Activated CD4-positive, alpha-beta T cell treated with anti-CD3 and anti-CD28 coated beads, Interleukin-2, amount 10 ng/mL, durations not matched to agents 7 days and 5 days (primary cell): ENCODE measurements at places on chromosomes 3 and 15. TPM values are rescaled to one million over a fixed set of nuclear protein-coding genes. Genes with fewer than 3 reads are reported as not detected.

- H3K27ac ChIP-seq, result no peak overlapping the region
- no peak overlapping the region for H3K4me3 ChIP-seq
- H3K4me1 ChIP-seq, result no peaks in the 10 kb centered on the region
- no peak for DNase-seq
- no peaks in the 10 kb centered on the region for H3K36me3 ChIP-seq
- no peaks in the 10 kb centered on the region for H3K27me3 ChIP-seq
These were observed 281.2 kb upstream of the DPH6 start for GRCh38 chr15:35827141-35827540.

DNA sequence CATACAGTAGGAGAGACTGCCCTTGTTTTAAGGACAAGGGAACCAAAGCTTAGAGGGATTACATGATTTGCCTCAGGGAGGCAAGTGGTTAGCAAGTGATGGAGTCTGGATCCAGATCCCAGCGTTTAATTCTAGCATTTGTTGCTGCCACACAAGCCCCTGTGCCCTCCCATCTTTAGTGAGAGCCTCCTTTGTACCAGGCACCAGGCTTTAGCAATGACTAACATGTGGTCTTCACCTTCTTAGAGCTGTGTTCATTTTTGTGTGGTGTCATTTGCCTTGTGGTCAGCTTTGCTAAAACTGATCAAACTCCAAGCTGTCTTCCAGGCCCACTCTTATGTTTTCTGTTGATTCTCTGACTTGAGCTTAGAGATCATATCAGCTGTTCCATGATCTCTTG lies 290.5 kb downstream of the RPLP1 start:
- no peak for DNase-seq
- peaks cover 2% of the 10 kb centered on the region for H3K36me3 ChIP-seq
- peaks cover 34% of the 10 kb centered on the region for H3K4me1 ChIP-seq
- H3K4me3 ChIP-seq, result no peak overlapping the region
- H3K27ac ChIP-seq, result no peak overlapping the region
- peaks cover 9% of the 10 kb centered on the region for H3K27me3 ChIP-seq

GRCh38 chr3:139564294-139564861 lies 24.8 kb upstream of the RBP1 start:
- H3K27me3 ChIP-seq, result no peaks in the 10 kb centered on the region
- no peak for DNase-seq
- H3K4me1 ChIP-seq, result no peaks in the 10 kb centered on the region
- no peak overlapping the region for H3K4me3 ChIP-seq
- no peak overlapping the region for H3K27ac ChIP-seq
- no peaks in the 10 kb centered on the region for H3K36me3 ChIP-seq

DNA sequence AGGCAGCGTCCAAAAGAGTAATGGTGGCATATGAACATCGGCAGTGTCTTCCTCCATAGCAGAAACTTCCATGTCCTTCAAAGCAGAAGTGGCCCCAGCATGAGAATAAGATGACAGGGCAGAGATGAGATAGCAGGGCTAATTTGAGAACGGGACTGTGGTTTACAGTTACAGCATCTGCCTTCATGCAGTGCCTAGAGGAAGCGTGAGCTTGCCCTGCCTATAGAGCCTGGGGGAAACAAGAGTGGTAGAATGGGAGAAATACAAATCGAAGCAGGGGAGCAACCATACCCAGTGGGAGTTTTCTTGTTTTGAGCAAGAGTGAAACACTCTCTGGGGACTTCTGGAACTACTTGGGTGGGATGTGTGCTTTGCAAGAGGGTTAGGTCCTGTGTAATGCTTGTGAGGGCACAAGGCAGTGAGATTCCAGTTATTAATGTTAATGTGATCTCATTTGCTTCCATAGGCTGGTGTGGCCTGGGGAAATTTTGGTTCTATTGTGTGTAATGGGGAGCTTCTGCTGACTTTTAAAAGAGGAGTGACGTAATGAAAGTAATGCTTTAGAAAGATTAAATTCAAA lies 616.9 kb downstream of the ZIC1 start:
- no peak for DNase-seq
- H3K27ac ChIP-seq, result no peak overlapping the region
- H3K4me3 ChIP-seq, result no peak overlapping the region
- no peaks in the 10 kb centered on the region for H3K27me3 ChIP-seq
- H3K36me3 ChIP-seq, result no peaks in the 10 kb centered on the region

DNA sequence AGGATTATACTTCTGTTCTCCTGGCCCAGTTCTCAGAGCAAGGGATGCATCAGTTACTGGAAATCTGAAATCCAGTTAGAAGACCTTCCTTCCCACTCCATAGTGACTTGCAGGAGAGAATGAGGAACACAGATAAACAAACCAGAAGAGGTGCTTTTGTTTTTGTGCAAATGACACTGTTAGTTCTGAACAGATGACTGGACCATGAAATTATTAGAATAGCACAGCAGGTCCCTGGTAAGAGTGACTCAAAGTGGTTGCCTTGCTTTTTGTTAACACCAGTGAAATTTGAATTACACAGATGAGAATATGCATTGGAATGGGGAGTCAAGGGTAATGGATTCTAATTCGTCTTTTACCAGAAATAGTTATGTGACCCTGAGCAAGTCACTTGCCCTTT lies 30.4 kb upstream of the LRIG1 start:
- H3K36me3 ChIP-seq, result no peaks in the 10 kb centered on the region
- H3K27me3 ChIP-seq, result no peaks in the 10 kb centered on the region
- no peak overlapping the region for H3K4me3 ChIP-seq
- H3K4me1 ChIP-seq, result no peaks in the 10 kb centered on the region

- no peak for DNase-seq
- H3K4me1 ChIP-seq, result no peaks in the 10 kb centered on the region
- H3K36me3 ChIP-seq, result no peaks in the 10 kb centered on the region
- H3K27me3 ChIP-seq, result peaks cover 54% of the 10 kb centered on the region
- H3K4me3 ChIP-seq, result no peak overlapping the region
- no peak overlapping the region for H3K27ac ChIP-seq
These were observed 13.9 kb downstream of the ISLR2 start for GRCh38 chr15:74144153-74144775.

DNA sequence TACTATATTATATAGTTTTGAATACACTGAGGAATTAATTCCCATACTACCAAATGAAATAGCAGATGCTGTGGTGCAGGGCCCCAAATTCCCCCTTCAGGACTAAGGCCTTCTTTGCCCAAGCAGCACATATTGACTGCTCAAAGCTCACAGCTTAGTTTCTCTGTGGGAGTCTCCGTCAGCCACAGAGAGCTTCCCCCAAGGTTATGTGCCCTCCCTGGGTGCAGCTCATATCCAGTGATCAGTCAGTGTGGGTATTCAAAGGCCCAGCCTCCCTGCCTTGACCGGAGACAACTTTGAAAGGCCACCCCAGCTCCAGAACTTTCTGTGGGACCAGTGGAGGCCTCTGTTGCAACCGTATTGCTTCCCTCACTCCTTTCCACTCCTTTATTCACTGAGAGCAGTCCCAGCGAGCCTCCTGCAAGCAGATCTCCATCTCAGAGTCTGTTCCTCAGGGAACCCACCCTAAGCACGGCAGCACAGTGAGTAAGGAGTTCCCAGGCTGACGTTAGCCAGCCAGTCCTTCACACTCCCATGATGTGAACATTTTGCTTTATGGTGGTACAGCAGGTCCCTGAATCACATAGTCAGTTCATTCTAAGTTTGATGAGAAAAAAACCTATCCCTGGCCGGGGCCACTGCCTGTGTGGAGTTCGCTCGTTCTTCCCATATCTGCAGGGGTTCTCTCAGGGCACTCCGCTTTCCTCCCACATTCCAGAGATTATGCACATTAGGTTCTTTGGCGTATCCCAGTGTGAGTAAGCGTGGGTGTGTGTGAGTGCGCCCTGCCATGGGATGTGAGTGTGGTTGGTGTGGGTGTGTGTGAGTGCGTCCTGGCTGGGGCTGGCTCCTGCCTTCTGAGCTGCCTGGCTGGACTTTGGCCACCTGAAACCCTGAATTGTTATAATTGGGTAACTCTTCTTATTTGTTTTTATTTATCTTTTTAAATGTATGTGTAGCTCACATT lies 64.4 kb upstream of the PPARG start:
- DNase-seq, result no peak
- no peak overlapping the region for H3K4me3 ChIP-seq
- no peaks in the 10 kb centered on the region for H3K4me1 ChIP-seq
- no peaks in the 10 kb centered on the region for H3K36me3 ChIP-seq

DNA sequence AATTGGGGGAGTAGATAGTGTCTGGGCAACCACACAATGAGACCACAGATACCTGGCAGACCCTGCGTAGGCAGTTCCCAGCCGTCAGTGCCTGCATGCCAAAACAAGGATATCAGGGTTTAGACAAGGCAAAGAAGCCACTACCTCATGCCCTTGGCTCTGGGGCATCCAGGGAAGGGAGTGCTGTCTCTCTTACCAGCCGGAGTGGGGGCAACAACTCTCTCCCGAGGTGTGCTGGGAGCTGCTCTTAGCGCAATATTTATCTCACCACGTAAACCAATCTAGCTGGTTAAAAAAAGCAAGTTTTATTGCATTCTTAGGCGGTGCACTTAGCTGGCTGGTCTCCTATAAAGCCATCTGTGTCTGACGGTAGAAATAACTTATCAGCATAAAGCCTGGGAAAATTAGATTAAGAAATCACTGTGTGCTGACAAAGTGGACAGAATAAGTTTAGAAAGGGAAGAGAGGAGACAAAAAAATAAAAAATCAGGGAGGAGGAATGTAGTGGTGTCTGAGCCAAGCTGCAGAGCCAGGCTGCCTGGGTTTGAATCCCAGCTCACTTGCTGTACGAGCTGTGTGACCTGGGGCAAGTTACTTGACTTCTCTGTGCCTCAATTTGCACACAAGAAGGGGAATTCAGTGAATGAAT lies 273.2 kb downstream of the PDZRN3 start:
- H3K27ac ChIP-seq, result no peak overlapping the region
- H3K36me3 ChIP-seq, result no peaks in the 10 kb centered on the region
- no peak for DNase-seq
- no peaks in the 10 kb centered on the region for H3K4me1 ChIP-seq
- H3K27me3 ChIP-seq, result peaks cover 4% of the 10 kb centered on the region

DNA sequence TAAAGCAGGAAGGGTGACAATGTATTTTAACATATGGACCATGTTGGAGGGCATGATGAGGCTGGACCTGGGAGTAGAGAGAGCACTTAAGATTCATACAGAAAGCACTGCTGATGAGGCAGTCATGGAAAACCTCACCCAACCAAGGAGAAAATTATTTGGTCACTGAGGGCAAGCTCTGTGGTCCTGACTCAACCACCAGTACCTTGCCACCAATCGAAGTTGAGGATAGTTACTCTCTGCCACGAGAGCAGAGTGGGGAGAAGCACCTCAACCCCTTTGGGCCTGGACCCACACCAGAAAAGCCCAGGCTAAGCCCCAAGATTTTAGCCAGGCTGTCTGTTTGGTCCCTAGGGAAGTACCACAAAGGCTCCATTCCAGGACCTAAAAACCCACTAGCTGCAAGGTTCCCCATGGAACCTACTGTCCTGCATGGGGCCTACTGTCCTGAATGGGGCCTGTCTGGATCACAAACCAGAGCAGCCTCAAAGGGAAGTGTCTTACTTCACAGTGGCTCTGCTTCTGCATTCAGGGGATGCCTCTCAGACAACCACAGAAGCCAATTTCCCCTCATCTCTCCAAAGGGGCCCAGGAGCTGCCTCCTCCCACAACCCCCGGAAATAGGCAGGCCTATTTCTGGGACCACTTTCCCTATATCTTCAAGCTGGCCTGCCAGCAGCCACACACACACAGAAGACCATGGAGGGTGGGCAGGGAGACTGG lies 4.2 kb downstream of the CCDC71 start:
- H3K27ac ChIP-seq, result peak overlapping the region; percentile 31
- no peaks in the 10 kb centered on the region for H3K27me3 ChIP-seq
- DNase-seq, result no peak
- H3K4me3 ChIP-seq, result no peak overlapping the region
- H3K4me1 ChIP-seq, result peaks cover 46% of the 10 kb centered on the region
- peaks cover 31% of the 10 kb centered on the region for H3K36me3 ChIP-seq

DNA sequence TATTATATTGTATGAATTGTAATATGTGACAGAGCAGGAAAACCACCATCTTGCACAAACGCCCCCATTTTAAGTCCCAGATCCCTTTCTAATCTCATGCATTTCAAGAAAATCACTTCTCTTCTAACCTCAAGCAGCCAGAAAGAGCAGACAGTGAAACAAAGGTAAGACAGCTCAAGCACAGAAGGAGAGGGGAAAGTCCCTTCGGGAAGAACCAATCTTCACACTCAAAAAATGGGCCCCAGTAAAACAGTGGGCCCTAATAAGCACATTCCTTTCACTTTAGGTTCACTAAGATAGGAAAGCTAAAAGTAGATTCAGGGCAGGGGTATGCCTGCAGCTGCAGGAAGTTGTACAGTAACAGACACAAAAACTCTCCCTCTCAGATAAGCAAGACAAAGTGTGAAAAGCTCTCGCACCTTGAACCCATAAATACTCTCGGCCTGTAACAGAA lies 1268.7 kb downstream of the SI start:
- no peak overlapping the region for H3K4me3 ChIP-seq
- no peak overlapping the region for H3K27ac ChIP-seq
- DNase-seq, result no peak
- H3K27me3 ChIP-seq, result no peaks in the 10 kb centered on the region
- H3K4me1 ChIP-seq, result no peaks in the 10 kb centered on the region

GRCh38 chr3:73509066-73509465 lies 115.7 kb downstream of the PDZRN3 start:
- H3K27me3 ChIP-seq, result peaks cover 8% of the 10 kb centered on the region
- no peak overlapping the region for H3K4me3 ChIP-seq
- no peaks in the 10 kb centered on the region for H3K36me3 ChIP-seq
- no peak for DNase-seq
- no peak overlapping the region for H3K27ac ChIP-seq

DNA sequence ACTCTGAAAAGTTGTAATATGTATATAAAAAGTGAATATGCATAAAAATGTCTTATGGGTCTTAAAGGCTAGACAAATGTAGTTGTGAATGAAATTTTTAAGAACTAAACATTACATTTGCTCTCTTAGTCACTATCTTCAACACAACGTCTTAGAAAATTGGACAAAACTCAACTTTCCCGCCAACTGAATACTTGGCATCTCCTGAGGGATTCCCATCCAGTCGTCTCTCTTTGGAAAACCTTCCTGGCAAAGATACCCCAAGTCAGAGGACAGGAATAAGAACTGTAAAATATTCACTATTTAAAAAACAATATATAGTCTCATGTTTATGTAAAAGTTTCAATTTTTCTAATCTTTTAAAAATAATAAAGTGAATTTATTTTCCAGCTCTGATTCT lies 354.8 kb downstream of the GRM7 start:
- H3K27me3 ChIP-seq, result no peaks in the 10 kb centered on the region
- no peak overlapping the region for H3K27ac ChIP-seq
- no peaks in the 10 kb centered on the region for H3K36me3 ChIP-seq
- no peak overlapping the region for H3K4me3 ChIP-seq

- no peak overlapping the region for H3K27ac ChIP-seq
- H3K4me3 ChIP-seq, result no peak overlapping the region
- peaks cover 2% of the 10 kb centered on the region for H3K36me3 ChIP-seq
- no peak for DNase-seq
- H3K27me3 ChIP-seq, result peaks cover 47% of the 10 kb centered on the region
- H3K4me1 ChIP-seq, result peaks cover 8% of the 10 kb centered on the region
These were observed 2.6 kb downstream of the CHRD start for GRCh38 chr3:184382326-184383032.

GRCh38 chr3:126439968-126440708 lies 35.6 kb downstream of the ZXDC start:
- no peaks in the 10 kb centered on the region for H3K27me3 ChIP-seq
- H3K4me1 ChIP-seq, result no peaks in the 10 kb centered on the region
- no peak overlapping the region for H3K27ac ChIP-seq
- peaks cover 1% of the 10 kb centered on the region for H3K36me3 ChIP-seq

Gene VILL
- total RNA-seq, result 23.0 TPM

Gene KCNMB3
- total RNA-seq, result 1.1 TPM

Gene CASR
- total RNA-seq, result not detected

Gene FSTL1
- 0.37 TPM for total RNA-seq

Gene ZNF621
- total RNA-seq, result 21.7 TPM

Gene STRIT1
- not detected for total RNA-seq

Gene LRTM1
- total RNA-seq, result not detected

Gene TM6SF1
- total RNA-seq, result 12.5 TPM

Gene TRH
- total RNA-seq, result not detected

Gene GOLGA8T
- total RNA-seq, result not detected
